AG08395 (cell line): ENCODE measurements at places on chromosomes 6 and 20.

DNA sequence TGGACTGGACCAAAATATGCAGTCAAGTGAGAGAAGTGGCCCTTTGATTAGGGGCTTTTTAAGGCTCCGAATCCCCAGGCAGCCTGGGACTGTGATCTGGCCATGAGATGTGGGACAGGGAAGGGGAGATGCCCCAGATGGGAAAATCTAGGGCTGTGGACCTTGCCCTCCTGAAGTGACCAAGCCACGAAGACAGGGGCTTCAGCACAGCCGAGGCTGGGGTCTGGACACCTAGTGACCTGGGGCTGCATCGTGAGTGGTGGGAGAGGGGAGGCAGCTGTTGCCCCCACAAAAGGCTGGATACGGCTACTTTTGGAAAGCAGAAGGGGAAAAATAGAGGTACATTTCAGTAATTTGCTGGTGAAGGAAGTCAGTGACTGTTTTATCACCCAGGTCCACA, 139.5 kb upstream of the SLC24A3 start:
- no peak for DNase-seq

- peak; percentile 28 for DNase-seq
Measured at GRCh38 chr6:55825402-55826051, 49.9 kb downstream of the BMP5 start.

- DNase-seq = no peak
Measured at GRCh38 chr6:36803908-36804307, 35.3 kb downstream of the CPNE5 start.

DNA sequence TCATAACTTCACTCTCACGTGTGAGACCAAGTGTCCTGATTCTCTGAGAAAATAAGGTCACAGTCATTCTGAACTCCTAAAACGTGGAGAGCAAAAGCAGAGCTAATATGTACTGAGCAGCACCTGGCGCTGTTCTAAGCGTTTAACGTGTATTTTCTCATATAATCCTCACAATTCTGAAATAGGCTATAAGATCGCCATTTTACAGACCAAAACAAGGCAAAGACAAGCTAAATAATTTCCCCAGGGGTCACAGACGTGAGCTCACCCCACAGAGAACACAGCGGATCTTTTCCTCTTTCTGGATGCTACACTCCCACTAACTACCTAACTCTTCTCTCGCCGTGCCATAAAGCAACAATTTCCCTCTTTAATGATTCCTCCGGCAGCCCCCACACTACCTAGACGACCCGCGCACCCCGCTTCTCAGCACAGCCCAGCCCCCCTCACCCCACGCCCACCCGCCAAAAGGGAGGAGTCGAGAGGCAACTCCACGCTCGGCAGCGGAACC, 636 bp downstream of the SUPT3H start:
- no peak for DNase-seq

- no peak for DNase-seq
Measured at GRCh38 chr6:81999826-82000225, 247.3 kb upstream of the TENT5A start.
